ENCODE measurements at places on chromosomes 1 and 21. TPM values are rescaled to one million over a fixed set of nuclear protein-coding genes. Genes with fewer than 3 reads are reported as not detected.

Gene C4BPA
- total RNA-seq: not detected

Gene KCNE2
- total RNA-seq: not detected

Gene CFAP45
- total RNA-seq: 0.28 TPM

Gene COL24A1
- 0.56 TPM for total RNA-seq

Gene GPR153
- 2.1 TPM for total RNA-seq

Gene CDA
- not detected for total RNA-seq

Gene OR10Z1
- not detected for total RNA-seq

Gene CELA2A
- total RNA-seq: 0.28 TPM

Gene RGS7
- 2.7 TPM for total RNA-seq

Gene TRIM67
- not detected for total RNA-seq

Gene FYB2
- not detected for total RNA-seq

Gene COL9A2
- total RNA-seq: 0.38 TPM

Gene RGS18
- not detected for total RNA-seq

Gene GPA33
- not detected for total RNA-seq

Gene COL11A1
- total RNA-seq: 5.9 TPM

Gene CALML6
- total RNA-seq: 0.19 TPM

Gene FAAP20
- total RNA-seq: 19.6 TPM

Gene NIBAN1
- 47.4 TPM for total RNA-seq

Gene HEATR1
- 28.5 TPM for total RNA-seq

Gene NBPF6
- not detected for total RNA-seq

Gene CR2
- not detected for total RNA-seq

Gene PROK1
- total RNA-seq: not detected

Gene MROH9
- 0.85 TPM for total RNA-seq

Gene PLA2G2F
- not detected for total RNA-seq

Gene HLX
- total RNA-seq: 18.9 TPM

Gene RPE65
- total RNA-seq: not detected

Gene PDC
- total RNA-seq: 0.38 TPM

Gene PBXIP1
- total RNA-seq: 109 TPM

Gene AQP10
- 0.19 TPM for total RNA-seq

Gene MARK1
- total RNA-seq: 2.5 TPM

Gene CLDN8
- not detected for total RNA-seq

Gene SPRR1B
- not detected for total RNA-seq

Gene CFAP141
- not detected for total RNA-seq

Gene CCDC24
- total RNA-seq: 4.5 TPM

Gene SGIP1
- 22.4 TPM for total RNA-seq
